ENCODE measurements at places on chromosomes 3 and 15. TPM values are rescaled to one million over a fixed set of nuclear protein-coding genes. Genes with fewer than 3 reads are reported as not detected.

DNA sequence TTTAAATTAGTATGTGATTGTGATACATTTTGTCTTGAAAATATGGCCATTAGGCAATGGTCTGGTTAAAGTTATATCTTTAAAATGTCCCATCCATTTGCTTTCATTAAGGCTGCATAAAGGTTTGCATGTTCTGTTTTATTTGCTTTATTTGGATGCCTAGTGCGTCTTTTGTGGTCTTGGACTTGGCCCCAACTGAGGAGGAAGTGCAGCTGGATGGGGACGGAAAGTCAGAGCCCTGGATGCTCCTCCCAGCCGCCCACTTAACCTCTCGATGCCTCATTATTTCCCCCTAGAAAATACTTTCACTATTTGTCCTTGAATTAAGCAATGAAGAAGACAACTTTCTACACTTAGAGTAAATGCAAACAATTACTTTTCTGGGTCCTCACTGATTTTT lies 898.2 kb downstream of the MCTP2 start:
- DNase-seq = peak; percentile 45

GRCh38 chr15:57353317-57353804 lies 22.9 kb upstream of the CGNL1 start:
- DNase-seq = no peak

The CAV3 gene
- 28.3 TPM for total RNA-seq

The DISP2 gene
- 1.1 TPM for total RNA-seq

Measured in heart left ventricle (tissue), 16 donors.